Activated CD8-positive, alpha-beta memory T cell treated with anti-CD3 and anti-CD28 coated beads for 1 hour (primary cell): ENCODE measurements at places on chromosomes 2 and 18.
A peak's percentile ranks its signal among the peaks of the same experiment; 100 is the strongest.

GRCh38 chr18:71252351-71252865, 963.6 kb downstream of the SOCS6 start:
- no peak for DNase-seq

DNA sequence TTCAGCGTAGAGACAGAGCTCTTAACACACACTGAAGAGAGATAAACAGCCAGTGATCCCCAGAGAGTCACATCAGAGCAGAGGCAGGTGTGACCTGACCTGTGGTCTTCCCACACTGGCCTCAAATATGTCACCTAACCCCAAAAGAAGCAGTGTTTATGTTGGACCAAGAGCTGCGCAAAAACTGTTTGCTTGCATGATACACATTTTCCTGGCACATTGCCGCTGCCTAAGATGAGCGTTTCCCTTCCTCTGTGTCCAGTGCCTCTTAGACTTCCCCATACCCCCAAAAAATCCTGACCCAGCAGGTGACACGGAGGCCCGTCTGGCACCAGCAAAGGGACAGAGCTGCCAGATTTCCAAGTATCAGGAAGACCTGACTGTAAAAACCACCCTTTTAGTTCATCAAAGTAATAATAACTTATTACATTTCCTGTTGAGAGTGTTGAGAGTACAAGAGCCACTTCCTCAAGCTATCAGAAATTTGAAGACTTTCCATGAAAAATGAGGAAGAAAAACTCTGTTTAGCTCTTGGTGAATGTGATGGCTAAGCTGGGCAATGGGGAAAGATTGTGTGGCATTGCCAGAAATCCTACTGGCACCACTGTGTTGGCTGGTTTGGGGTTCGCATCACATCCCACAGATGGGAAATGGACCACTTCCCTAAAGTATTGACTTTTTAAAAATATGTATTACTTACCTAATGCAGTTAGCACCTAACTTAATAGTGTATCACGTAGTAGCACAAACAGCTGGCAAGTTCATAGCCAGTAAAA, 6.7 kb downstream of the TNFRSF11A start:
- no peak for DNase-seq

DNA sequence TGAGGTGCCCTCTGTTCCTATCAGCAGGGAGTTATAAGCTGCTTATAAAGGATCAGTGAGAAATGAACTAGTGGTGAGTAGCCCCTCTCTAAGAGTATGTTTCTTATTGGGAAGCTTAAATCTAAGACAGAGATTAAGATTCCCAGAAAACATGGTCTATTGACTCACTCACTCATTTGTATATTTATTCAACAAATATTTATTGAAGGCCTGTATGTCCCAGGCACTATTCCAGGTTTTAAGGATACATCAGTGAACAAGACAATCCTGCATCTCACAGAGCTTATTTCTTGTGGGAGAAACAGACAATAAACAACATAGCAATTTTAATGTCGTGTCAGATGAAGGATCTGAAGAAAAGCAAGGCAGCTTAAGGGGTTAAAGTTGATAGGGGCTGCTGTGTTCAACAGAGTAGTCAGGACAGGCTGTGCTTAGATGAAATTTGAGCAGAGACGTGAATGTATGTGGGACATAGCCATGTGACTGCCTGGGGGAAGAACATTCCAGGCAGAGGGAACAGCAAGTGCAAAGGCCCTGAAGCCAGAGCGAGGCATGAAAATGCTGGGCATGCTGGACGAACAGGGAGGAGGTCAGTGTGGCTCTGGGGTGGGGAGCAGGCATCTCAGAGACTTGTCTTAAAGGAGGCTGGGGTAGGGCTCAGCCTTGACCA, 14.8 kb upstream of the PSD4 start:
- no peak for DNase-seq

DNA sequence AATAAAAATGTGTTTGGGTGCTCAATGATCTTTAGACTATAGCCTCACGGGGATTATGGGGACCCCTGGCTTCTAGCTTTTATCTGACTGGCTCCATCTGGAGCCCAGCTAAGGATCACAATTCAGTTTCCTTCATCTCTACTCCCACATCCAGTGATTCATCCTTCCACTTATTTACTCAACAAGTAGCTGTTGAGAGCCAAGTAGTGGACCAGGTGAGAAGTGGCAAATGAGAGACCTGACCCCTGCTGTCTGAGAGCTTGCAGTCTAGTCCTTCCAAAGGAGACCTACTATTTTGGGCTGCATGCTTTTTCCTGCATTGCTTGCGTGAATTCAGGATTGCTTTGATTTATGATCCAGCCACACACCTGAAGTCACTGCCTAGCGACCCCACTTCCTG, 10.7 kb upstream of the DSG3 start:
- DNase-seq: no peak

DNA sequence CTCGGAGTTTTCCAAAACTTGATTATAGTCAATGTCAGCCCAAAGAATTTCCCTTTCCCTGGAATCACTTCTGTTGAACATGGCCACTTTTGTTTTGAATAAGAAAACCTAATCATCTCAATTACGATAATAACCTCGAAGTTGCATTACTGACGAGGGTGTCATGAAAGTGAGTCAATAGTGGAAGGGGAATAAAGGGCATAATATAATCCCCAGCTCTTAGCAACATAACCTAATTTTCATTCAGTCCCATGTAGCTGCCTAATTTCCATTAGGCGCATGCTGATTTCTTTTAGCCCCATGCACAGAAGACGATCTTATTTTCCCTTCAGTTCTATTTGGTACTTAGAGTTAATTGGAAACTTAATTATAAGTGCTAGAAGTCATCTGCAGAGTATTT, 51.1 kb upstream of the RAPH1 start:
- no peak for DNase-seq

- peak; percentile 42 for DNase-seq
These were observed 16.8 kb upstream of the HES6 start for GRCh38 chr2:238256594-238257104.

DNA sequence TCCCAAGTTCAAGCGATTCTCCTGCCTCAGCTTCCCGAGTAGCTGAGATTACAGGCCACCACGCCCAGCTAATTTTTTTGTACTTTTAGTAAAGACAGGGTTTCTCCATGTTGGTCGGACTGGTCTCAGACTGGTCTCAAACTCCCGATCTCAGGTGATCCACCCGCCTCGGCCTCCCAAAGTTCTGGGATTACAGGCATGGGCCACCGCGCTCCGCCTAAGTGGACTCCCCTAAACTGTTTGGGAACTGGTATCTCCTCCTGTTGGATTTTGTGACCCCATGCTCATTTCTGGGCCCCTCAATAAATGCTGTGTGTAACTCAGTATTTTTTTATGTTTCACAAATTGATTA, 5.2 kb downstream of the SCTR start:
- no peak for DNase-seq

DNA sequence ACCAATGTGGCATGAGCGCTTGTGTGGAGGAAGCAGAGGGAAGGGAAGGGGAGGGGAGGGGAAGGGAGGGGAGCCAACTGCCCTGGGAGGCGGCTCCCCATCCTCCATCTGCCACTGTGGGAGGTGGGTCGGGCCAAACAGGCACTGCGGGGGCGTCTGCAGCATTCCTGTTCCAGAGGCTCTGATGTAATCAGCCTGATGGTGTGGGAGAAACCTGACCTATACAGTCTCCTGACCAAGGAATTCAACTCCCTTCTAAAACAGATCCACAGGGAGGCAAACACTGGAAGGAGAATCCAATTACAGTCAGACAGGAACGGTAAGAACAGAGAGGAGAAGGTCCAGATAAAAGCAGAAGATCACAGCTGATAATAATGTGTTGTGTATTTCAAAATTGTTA, 88.8 kb downstream of the CD8B2 start:
- no peak for DNase-seq

- no peak for DNase-seq
These were observed 11.6 kb downstream of the NOL10 start for GRCh38 chr2:10678225-10678624.

DNA sequence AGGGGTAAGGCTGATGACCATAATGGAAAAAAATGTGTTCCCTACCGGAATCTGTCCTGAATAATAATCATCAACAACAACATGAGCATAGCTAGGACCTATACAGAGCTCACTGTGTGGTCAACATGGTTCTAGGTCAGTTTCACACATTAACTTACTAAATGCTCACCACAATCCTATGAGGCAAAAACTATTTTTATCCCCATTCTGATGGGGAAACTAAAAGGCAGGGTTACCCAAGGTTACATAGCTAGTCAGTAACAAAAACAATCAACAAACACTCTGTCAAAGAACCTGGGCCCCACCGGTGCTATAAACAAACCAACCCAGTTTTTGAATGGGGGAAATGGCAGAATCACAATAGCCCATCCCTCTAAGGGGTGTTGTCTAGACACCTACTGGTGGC, 40.1 kb downstream of the AOX1 start:
- no peak for DNase-seq

DNA sequence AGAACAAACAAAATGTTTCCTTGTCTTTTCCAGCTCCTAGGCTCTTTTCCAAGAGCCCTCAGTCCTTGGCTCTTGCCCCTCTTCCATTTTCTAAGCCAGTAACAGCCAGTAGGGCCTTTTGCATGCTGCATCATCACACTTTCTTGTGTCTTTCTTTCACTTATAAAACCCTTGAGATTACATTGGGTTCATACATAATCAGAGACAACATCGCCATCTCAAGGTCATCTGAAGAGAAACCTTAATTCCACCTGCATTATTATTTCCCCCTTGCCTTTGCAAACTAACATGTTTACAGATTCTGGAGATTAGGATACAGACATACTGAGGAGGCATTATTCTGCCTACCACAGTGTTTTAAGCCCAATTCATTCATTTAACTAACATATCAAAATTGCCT, 697.3 kb downstream of the TRIB2 start:
- no peak for DNase-seq

- no peak for DNase-seq
These were observed 674 bp upstream of the SP110 start for GRCh38 chr2:230220347-230220969.

- no peak for DNase-seq
These were observed 237.3 kb downstream of the C1D start for GRCh38 chr2:67825476-67825875.

GRCh38 chr18:3901042-3901441, 451.1 kb downstream of the TGIF1 start:
- DNase-seq: no peak

GRCh38 chr18:12839526-12840196, 44.4 kb downstream of the PTPN2 start:
- DNase-seq: no peak

DNA sequence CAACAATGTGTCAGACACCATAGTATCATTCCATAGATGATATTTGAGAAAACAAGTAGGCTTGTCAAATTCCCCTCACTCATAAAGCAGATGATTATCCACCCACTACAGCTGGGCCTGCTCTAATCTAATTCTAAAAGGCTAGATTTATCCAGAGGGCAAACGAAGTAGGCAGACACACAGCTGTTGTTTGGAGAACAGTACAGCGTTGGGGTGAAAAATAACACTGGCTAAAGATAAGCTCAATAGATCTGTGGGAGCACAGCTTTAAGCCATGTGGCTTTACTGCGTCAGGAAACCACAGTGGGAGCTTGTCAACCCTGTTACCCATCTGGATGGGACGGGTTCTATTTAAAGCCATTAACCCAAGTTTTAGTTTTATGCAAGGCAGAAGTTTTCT, 48.9 kb upstream of the COBLL1 start:
- no peak for DNase-seq

GRCh38 chr2:127348426-127349000, 39.3 kb downstream of the MAP3K2 start:
- no peak for DNase-seq

DNA sequence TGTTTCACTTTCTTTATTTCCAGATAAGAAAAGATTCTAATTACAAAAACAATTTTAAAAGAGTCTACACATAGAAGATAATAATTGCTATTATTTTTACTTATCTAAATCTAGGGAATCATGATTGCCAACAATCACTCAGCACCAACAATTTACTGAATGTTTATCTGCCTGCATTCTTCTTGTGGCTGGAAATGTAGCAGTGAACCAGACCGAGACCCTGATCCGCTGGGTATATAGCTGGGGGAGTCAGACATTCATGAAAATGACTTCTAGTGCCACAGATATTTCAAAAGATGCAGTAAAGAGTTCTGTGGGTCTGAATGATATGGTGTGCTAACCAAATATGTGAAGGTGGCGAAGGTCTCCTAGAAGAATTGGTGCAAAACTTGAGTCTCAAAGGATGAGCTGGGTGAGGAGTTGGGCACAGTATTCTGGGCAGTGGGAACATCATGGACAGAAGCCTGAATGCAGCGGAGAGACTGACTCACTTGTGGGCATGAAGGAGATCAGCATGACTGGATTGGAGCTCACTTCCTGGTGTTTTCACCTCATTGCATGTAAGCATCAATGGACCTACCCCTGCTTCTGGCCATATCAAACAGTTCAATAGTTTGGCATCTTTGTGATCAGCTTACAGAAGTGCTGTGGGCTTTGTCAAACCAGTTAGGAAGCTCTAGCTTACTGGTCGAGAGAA, 26.1 kb upstream of the FN1 start:
- no peak for DNase-seq

- no peak for DNase-seq
These were observed 438.6 kb downstream of the TXNL1 start for GRCh38 chr18:56199580-56200330.

DNA sequence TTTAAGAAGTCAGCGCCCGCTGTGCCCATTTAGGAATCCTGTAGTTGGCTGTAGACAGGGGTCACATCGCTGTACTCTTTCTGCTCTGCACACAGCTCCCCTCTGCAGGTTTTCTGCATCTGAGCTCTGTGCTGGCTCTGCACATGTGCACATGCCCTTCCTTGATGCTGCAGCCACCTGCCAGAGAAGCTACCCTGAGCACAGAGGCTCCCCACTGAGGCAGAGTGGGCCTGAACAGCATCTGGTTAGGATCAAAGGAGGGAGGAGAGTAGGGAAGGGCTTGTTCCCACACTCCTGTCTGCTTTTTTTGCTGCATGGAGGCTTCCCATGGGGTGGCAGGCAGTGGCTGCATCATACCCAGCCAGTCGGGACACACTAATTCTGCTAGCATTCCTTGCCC, 238.9 kb downstream of the FHOD3 start:
- no peak for DNase-seq

DNA sequence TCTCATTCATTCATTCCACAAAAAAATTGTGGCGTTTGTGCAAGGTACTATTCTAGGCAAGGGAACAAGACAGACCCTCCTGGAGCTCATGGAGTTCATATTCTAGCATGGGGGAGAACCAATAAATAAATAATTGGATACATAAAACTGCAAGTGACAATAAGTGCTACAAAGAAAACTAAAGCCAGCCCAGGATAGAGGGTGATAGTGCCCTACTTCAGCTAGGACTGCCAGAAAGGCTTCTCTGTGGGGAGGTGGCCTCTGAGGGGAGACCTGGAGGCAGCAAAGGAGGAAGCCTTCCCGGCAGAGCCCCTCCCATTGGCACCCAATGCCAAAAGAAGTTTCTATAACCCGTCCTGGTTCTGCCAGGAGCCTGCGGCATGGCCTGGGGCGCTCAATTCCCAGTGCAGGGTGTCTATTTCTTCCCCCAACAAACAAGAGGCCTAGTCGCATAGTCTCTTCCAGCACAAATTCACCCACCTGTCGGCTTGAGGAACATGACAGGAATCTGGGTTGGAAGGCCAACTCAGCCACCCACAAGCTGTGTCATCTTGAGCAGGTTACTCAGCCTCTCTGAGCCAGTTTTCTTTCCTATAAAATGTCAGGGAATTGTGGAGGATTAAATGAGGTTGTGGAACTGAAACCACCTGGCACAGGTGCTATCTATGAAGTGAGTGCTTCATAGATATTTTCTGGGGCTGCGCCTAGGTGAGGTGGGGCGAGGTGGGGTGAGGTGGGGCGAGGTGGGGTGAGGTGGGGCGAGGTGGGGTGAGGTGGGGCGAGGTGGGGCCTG, 94.3 kb downstream of the ZFP36L2 start:
- no peak for DNase-seq
